ENCODE measurements at places on chromosomes 5 and 9.

GRCh38 chr5:134846641-134846960 lies 833 bp downstream of the C5orf24 start:
- DNase-seq = peak; percentile 13

- DNase-seq = no peak
Observed at GRCh38 chr5:78334811-78335210, 25.6 kb upstream of the SCAMP1 start.

DNA sequence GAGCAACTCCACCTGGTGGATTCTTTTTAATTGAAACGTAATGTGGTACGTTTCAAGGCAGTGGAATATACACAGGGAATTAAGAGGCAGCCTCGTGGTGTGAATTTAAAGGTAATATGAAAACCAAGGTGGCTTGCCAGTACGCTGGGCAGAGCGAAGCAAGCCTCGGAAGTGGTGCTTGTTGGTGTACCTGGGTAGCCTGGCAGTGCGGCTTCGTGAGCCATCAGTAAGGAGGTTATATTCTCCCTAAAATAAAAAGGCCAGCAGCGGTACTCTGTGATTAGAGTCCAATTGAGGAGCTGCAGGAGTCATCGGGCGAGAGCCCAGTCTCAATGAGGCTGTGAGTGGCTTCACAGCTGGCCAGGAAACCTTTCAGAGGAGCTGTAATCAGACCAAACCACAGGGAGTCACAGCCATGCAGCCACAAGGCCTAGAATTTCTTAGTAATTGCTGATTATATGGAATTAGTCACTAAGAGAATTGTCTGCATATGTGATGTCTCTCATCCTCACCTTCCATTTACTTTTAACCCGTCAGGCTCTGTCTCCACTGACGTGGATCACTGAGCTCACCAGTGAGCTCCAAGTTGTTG lies 57.7 kb downstream of the DCP2 start:
- DNase-seq = no peak

- DNase-seq = no peak
Observed at GRCh38 chr9:33988219-33988890, 60.3 kb downstream of the UBAP2 start.

DNA sequence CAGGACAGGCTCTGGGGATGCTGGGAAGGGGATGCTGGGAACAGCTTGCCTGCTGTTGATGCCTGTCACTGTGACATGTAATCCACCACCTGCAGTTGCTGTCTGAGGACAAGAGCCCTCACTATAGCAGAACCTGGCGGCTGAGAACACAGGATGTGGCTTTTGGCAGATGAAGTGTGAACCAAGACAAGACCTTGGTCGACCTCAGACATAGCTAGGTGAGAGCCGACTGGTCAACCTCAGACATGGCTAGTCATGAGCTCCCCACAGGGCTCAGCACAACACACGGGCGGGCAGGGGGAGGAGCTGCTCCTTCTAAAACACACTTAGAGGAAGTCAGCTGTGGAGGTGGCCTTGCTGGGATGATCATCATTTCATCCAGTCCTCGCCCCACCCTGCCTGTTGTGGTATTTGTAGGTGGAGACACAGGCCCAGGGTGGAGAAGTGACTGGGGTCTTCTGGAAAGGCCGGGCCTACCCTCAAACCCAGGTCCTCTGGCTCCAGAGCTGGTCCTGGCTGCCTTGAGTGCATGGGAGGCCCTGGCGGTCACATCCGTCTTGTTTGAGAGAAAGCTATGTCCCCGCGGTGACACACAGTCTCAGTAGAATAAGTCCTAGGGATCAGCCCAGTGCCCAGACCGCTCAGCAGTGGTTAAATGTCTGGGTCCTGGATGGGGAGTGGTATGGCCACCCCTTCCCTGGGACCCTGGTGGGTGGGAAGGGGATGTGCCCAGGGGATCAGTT lies 6.1 kb downstream of the SUSD3 start:
- peak; percentile 75 for DNase-seq

DNA sequence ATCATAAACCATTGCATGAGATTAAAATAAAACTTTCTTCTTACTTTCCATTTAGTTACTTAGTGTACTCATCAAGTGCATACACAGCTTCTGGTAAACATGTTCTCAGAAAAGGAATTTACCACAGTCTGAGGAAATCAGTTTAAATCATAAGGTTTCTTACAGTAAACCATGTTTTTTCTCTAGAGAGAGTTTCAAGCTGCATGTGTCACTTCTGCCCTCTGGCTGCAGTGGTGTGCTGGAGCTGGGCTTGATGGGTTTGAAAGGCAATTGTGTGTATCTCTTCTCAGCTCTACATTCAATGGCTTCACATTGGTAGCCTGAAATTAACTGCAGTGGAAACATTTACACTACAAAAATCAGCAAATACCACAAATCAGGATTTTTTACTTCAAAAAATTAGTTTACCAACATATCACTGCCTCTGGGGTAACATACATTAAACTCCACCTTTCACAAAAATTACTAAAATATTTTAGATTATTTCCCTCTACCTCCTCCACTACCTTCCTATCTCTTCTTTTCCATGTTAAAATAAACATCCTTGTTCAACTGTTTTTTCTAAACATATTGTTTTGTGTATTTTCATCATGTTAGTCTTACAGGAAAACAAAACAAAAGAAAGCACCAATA lies 414.3 kb downstream of the ANXA1 start:
- DNase-seq = no peak

GRCh38 chr5:55520117-55520839 lies 14.5 kb downstream of the PLPP1 start:
- DNase-seq = no peak

DNA sequence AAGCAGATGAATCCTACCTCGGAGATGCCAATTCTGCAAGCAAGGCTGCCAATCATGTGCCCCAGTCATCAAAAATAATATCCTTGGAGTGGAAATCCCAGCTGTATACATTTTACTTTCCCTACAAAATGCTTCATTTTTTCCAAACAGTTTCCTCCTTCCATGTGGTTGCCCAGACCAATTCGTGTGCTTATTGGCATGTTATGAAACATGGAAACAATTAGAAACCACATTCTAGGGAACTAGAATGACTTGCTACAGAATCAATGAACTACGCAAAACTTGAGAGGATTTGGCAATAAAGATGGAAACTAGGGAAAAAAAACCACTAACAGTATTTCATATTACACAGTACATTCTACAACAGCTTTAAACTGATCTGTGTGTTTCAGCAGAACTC lies 584.5 kb upstream of the DMAC1 start:
- DNase-seq = no peak

All from stimulated activated CD4-positive, alpha-beta T cell treated with anti-CD3 and anti-CD28 coated beads, Interleukin-1b, Interleukin-23, amount 100 ng/mL, for 24 hours (primary cell).